ENCODE measurements at places on chromosomes 1 and 21. TPM values are rescaled to one million over a fixed set of nuclear protein-coding genes. Genes with fewer than 3 reads are reported as not detected.

Gene WRAP73
- 13.7 TPM for total RNA-seq

DNA sequence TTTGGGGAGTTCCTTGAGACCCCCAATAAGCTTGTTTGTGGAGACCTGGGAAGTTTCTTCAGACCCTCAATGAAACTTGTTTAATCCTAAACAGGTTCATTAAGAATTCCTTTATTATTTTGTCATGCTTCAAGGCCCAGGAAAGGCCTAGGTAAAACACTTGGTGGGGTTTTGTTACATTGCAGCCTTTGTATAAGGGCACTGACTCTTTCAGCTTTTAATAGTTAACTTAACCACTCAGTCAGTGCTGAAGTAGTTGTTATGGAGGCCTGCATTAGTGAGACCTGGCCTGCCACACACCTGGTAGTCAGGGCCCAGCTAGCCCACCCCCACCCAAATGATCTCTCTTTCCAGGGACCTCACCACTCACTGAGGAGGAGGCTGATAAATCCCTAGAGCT, 103.7 kb downstream of the FCRL5 start:
- DNase-seq, result no peak

GRCh38 chr1:170009551-170009950, 64.9 kb downstream of the KIFAP3 start:
- DNase-seq, result no peak

DNA sequence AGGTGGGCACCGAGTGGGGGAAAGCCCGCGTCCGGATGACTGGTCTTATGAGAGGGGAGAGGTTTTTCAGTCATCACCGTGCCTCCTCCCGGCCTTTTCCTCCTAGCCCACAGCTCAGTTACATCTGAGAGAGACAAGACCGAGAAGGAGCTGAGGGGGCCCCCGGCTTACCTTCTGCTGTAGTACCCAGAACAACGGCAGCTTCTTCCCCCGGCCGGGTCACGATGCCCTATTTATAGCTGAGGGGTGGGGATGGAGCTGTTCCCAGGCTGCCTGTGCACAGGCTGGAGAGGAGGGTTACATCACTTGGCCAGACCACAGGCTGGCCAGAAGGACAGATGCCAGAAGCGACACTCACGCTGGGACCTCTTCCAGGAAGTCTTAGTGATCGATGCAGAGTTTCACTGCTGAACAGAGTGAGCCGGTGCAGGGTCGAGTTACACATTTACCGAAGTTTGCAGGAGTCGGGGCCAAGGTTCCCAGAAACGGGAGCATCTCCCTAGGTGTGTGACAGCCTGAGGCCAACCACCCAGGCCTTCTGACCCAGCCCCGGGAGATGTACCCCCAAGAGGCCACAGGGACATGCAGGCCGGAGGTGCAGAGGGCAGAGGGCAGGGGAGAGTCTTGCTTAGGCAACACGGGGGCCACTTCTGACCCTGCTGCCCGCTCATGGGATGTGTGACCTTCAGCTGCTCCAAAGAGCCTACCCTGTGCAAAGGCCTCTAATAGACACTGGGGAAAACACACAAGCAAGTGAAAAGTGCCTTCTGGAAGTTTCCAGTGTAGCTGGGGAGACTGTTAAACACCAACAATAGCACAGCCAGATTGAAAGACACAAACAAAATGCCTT, at the start of gene AGT:
Gene AGT, minus strand, starts transcription at position 208 of the 850 bp plus-strand sequence. CDS start 3,299 bp downstream, outside the sequence.
- peak; percentile 89 for DNase-seq

DNA sequence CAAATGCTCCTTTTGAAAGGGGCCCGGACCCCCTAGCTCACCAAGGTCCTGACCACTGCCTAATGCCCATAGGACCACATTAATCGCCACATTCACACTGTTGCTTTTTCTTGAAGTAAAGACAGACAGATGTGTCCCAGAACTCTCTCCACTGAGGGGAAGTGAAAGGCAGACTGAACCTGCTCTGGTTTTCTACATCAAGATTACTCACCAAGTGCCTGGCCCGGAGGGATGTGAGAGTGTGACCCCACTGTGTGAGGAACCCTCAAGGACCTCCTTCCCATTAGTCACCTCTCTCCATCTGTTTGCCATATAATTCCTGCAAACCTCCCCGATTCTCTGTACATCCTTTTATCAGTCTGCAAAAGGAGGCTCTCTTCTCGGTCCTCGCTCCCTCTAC, 381.5 kb downstream of the OMA1 start:
- no peak for DNase-seq

Gene AADACL4
- not detected for total RNA-seq

DNA sequence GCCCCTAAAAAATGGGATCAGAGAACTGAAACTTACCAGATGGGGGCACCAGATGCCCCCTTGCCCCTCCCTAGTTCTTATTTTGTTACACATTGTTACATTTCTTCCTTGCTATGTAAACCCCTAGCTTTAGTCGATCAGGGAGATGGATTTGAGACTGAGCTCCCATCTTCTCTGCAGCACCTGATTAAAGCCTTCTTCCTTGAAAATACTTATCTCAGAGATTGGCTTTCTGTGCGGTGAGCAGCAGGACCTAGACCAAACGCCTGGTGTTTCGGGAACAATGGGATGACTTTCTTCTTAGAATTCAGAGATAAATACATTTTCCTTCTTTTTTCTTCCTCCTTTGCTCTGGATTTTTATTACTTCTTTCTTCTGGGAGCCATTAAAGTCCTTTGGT, 16.7 kb upstream of the LSM10 start:
- no peak for DNase-seq

Gene WNT2B
- 3.2 TPM for total RNA-seq

DNA sequence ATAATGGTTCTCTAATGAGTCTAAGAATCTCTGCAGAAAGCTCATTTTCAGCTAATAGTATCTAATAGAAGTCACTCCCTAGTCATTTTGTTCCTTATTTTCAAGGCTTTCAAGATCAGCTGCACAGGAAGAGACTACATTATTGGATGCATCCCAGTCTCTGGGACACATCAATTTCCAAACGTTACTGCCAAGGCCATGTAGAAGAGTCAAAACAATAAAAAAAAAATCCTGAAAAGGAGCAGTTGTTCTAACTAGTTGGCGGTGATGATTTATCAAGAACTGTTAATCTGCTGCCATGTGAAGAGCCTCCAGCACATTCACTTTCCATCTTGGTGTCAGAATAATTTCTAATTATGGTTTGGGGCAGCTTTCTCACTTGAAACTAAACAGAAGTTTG, 5.7 kb downstream of the DDAH1 start:
- DNase-seq, result no peak

- no peak for DNase-seq
Observed at GRCh38 chr1:7478809-7479499, 292.1 kb upstream of the VAMP3 start.

- DNase-seq, result no peak
Observed at GRCh38 chr1:10122926-10123325, 87.4 kb upstream of the KIF1B start.

DNA sequence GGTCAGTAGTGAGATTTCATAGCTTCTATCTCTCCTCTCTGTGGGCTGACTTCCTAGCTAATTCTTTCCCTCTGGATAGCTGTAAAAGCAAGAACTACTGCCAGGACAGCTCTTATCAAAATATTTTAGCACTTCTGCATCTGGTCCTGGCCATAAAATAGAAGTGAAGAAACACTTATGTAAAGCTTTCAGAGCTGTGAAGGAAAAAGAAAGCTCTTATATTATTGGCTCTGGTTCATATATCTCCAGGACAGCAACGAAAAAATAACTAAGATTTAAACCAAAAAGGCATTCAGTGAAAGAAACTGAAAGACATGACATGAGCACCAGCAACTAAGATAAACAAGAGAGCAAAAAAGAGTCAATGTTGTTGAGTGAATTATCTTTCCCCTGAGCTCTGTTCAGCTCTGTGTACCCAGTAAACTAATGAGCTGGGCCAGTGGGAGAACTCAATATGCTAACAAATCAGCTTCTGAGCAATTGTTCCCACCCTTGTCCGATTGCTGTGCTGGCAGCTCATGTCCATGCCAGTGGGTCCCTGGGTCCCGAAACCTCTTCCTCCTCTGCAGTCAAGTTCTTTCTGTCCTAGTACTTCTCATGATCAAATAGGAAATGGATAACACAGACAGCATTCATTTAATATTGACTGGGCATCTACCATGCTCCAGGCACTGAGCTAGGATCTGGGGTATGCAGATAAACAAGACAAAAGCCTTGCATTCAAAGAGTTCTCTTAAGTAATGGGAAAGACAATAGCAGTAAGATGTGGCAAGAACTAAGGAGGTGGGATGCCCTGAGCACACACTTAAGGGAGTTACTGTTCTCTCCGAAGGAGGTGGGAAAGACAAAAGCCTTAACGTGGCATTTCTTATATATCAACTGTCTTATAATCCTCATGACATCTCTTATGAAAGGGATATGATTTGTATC, 45.3 kb upstream of the MAN1A2 start:
- DNase-seq, result no peak

DNA sequence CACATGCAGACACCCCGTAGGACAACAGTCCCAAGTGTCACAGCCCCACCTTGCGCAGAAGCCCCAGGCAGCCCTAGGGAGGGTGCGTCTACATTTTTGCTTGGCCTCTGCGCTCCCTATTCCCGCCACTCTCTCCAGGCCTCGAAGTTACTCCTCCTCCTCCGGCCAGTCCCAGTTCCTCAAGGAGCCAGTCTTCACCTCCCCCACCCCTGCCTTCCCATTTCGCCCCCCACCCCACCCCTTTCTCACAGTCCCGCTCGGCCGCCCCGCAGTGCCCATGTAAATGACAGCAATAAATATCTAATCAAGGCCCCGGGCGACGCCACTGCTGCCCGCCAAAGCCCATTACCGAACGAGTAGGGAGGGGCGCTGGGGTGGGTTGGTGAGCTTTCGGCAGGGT, 3.2 kb downstream of the DMBX1 start:
- peak; percentile 70 for DNase-seq

Gene FMO3
- 2.2 TPM for total RNA-seq

- DNase-seq, result no peak
Observed at GRCh38 chr1:51214615-51215131, 21.4 kb upstream of the RNF11 start.

DNA sequence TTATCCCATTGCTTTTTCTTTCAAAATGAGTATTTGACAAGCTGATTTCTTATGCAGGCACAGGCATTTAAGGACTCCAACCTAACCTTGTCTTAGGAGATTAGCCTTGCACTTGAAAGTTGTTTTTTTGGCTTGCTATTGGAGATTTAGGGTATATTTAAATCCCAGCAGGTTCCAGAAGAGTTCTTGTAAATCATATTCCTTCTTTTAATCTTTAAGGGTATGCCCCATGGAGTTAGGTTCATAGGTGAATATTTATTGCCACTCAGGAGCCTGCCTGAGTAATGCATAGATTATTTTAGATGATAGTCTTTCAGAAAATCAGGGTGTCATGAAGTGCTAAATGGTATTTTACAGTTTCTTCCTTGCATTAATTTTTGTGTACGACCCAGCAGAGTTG, 146.5 kb downstream of the PATJ start:
- DNase-seq, result no peak

- no peak for DNase-seq
Observed at GRCh38 chr1:203986887-203987461, 85.9 kb upstream of the SOX13 start.

GRCh38 chr1:177411381-177411780, 240.6 kb downstream of the BRINP2 start:
- no peak for DNase-seq

GRCh38 chr1:60463146-60463545, 389.6 kb upstream of the C1orf87 start:
- DNase-seq, result no peak

DNA sequence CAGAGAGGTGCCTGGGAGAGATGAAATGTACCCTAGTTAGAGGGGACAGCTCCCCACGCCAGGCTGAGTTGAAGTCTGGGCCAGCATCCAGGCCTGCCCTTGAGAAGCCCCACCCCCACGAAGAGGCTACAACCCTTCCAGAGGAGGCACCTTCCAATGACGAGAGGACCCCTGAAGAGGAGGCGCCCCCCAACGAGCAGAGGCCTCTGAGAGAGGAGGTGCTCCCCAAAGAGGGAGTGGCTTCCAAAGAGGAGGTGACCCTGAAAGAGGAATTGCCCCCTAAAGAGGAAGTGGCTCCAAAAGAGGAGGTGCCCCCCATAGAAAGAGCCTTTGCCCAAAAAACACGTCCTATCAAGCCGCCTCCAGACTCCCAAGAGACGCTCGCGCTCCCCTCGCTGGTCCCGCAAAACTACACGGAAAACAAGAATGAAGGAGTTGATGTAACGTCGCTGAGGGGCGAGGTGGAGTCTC, 3.1 kb downstream of the EVA1B start:
- no peak for DNase-seq

DNA sequence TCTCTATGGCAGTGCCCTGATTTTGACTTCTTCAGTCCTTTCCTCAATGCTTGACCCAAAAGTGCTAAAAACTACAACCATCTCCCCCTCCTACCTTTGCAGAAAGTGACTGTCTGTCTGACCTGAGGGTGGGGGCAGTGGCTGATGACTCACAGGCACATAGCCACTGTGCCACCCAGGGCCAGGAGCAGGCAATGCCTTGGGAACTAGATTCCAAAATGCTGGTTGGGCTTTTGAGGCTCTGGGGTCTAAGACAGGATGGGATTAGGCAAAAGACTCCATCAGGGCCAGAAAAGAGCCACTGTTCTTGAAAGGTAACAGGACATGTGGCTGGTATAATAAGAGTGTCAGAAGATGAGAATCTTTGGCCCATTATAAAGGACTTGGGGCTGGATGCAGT, 129.5 kb upstream of the KIAA0040 start:
- no peak for DNase-seq

DNA sequence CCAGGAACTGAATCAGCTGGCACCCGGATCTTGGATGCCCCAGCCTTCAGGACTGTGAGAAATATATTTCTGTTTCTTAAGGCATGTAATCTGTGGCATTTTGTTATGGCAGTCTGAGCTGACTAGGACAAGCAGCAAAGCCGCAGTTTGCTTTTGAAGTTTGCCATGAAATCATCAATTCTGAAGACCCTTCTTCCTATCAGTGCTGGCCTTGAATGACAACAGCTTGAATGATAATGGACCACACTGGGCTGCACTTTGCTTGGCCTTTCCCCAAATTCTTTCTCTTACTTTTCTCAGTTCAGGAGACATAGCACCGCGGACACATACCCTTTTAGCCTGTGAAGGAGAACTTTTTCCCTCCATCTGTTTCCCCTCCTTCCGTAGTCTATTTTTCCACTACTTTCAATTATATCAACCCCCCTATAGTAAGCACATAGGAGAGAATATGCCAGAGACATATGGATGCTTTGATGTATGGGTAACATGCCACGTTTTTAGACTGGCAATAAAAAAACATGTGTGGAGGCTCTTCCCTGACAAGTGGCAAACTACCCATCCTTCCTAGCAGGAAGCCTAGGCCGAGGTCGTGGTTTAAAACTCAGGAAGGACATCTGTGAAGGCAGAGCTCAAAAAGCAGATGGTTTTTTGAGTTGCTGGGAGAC, 42.9 kb downstream of the HLX start:
- DNase-seq, result no peak

Gene GCSAML
- total RNA-seq, result 0.60 TPM

Measured in posterior vena cava (tissue), 2 donors.